Activated CD4-positive, alpha-beta T cell treated with anti-CD3 and anti-CD28 coated beads, Interleukin-2, amount 50 U/mL, for 1 hour (primary cell): ENCODE measurements at places on chromosomes 5 and 9.

DNA sequence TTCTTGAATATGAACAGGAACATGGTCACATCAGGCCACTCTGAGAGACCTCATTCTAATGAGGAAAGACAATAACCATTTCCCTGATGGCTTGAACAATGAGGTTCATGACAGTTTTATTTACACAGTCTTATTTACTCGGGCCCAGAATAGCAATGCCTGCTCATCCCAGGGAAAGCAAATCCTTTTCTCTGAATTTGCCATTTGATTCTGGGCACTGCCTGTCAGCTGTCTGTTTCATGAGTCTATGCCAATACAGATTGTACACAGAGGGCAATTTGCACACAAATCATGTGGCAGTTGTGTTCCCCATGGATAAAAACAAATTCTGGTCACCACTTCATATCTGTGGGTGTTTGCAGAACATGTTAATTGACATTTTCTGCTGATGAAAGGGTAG is 492.5 kb downstream of the ACTL7B start:
- DNase-seq = no peak

DNA sequence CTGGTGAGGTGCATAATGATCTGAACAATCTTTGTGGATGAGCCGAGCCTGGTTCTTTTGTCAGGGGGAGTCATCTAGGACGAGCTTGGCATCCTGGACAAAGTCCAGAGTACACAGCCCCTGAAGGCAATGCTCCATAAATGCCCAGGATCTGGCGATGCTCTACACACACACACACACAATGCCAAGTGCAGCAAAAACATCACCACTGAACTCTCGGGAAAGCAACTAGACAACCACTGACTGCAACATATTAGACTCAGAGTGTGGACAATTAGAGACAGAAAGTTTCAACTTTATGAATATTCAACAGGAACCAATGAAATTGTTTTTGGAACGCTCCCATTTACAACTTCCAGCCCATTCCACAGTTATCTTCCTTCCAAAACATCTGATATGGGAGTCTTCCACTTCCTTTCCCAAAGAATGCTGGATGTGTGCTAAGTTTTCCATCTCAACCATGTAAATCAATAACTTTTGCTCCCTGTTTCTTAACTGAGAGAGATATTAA is 227.6 kb upstream of the ANKRD55 start:
- DNase-seq = no peak

GRCh38 chr5:133480866-133481265 is 131.5 kb downstream of the FSTL4 start:
- no peak for DNase-seq

DNA sequence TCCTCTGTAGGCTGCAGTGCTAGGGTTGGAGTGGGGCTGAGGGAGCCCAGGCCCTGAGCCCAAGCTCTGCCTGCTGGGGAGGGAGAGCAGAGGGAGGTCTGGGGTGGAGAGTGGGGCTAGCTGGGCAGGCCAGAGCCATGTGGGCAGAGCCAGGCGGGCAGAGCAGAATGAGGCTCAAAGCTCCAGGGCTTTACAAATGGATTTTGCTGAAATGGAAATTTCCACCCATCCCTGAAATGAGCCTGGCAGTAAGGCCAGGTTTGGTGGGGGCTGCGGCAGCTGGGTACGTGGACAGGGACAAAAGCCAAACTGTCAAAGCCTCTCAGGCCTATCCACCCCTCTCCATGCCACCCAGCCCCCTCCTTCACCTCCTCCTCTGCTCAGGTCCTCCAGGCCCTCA is 74.2 kb upstream of the ARAP3 start:
- DNase-seq = no peak

- DNase-seq = no peak
Observed at GRCh38 chr5:103772248-103772647, 209.7 kb upstream of the NUDT12 start.

DNA sequence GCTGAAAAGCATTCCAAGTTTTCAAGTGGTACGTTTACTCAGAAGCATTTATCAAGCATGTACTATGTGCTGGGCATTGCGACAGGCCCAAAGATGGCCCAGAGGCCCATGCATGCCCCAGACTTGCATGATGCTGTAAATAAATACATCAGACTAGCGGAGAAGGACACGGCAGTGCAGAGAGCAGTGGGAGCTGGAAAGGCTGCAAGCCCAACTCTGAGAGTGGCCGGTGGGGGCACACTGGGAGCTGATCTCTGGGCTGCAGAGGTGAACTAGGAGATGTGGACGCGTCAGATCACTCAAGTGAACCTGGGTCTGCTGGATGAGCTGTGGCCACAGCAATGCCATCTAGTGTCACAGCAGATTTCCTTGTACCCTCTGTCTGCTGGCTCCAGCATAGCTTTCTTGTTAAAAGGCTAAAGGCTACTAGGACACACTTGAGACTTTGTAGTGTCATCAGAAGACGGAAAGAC is 246.9 kb downstream of the FANCC start:
- no peak for DNase-seq

DNA sequence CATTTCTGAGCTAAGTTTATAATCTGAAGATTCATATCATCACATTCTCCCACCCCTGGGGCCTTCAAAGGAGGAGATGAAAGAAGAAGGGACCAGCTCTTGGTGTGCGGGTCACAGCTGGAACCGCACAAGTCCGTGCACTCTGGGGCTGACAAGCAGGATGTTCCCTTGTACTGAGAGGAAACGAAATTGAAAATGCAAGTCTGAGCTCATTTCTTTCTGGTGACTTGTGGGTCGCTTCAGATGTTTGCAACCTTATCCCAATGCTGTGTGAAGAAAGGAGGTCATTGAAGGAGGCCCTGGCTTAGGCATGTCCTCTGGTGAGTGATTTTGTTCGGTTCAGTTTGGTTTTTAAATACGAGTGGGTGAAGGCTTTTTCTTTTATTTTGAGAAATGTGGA is 59.6 kb downstream of the C9orf152 start:
- DNase-seq = no peak

GRCh38 chr5:305050-305449 is 16.5 kb upstream of the AHRR start:
- DNase-seq = no peak

DNA sequence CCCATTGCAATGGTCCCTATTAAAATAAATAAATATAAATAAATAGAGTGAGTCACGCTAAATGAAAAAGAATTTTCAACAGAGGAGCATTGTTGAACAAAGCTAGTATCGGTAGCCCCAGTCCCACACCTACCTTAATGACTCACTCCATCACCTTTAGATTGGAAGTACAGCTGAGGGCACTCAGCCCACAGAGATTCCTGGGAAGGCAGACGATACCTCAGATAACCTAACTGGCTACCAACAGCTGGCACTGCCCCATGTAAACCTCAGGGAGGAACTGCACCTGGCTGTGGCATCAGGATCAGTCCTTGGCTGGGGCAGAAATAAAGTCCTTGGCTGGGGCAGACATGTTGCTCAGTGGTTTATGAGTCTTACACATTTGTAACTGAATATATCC is 49.3 kb downstream of the SPRY4 start:
- no peak for DNase-seq

DNA sequence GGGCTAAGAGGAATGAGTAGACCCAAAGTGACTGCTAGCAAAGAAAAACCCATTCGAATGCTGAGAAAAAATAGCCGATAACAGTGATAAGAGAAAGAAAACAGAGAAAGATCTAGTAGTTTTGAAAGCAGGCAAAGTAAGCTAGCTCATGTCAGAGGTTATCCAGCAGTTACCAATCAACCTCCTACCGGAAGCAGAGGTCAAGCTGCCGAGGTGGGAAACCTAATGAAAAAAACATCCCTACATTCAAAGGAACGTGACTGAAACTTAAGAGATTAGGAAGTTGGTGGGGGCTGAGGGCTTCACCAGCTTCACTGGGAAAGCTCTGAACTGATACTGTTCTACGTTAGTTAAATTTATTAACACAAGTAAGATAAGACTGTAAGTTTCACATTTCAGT is 32.6 kb downstream of the SSBP2 start:
- no peak for DNase-seq

GRCh38 chr5:59766427-59767210 is 126.9 kb downstream of the PDE4D start:
- DNase-seq = no peak

DNA sequence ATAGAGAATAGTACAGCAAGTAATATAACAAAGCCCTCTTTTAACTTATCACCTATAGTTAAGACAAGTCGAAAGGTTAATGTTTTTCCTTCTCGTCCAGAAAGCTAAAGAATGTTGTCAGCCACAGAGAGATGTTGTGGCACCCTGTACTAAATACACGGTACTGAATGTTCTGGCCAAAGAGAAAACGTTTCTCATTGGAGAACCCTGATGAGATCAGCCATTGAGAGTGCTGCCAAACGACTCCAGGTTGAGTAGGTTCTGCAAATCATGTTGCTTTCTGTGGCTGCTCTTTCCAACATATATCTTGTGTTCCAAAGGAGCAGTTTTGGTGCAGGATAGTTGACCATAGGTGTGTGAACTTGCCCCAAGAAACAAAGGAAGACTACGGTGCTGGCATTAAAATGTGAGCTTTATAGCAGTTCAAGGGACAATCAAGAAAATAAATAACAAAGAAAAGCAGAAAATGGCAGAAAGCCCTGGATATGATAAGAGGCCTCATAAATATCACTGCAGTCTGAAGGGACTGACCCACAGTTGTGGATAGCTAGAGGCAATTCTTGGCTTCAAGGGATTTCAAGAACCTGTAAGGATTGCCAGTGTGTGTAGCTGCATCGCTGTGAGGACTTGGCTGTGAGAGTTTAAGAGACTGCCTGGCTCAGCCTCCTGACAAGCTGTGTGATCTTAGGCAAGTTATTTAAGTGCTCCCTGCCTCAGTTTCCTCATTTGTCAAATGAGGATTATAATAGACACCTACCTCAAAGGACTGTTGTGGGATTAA is 102.7 kb downstream of the ARHGEF28 start:
- no peak for DNase-seq

DNA sequence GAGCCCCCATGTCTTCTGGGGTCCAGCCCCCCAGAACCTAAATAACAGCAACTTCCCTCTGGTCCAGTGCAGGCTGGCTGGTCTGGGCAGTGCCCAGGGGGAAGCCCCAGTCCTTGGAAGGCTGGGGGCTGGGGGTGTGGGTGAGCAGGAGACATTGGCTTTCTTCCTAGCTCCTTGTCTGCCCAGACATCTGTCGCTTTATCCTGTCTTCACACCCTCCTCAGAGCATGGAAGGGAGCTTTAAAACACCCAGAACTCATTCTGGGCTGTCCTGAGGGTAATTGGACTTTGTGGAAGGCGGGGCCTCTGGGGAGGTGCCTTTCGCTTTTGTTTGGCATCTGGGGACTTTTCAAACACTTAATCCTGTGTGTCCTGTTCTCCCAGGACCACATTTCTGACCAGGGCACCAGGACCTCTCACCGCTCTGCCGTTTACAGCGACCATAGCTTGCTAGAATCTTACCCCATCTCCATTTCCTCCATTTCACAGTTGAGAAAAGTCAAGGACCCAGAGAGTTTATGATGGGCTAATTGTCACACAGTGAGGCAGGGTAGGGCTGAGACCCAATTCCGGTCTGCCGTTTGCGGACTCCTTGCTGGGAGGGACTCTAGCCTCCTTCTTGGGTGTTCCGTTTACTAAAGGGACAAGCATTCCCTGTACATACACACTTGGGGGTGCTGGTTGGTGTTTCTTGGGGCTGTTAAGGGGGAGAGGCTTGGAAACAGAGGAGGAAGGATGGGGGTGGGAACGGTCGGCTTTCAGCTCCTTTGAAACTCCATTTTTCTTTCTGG is 1.1 kb downstream of the GSN start:
- DNase-seq = no peak

- DNase-seq = no peak
Observed at GRCh38 chr5:5424736-5425135, 2.3 kb downstream of the ICE1 start.

DNA sequence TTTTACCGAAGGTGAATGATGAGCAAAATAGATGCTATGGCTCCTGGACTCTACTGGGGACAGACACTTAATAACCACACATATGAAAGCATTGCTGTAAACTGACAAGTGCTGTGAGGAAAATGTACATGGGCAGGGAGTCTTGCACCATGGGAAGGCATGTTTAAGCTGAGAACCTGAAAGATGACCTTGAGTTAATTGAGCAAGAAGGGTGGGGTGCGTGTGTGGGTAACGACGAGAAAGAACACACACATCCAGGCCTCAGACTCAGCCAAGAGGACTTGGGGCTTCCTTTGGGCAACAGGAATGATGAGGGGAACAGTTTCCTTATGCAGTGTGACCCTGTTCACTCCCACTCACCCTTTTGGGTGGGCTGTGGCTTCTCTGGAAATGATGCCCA is 73.1 kb downstream of the HSPA4 start:
- no peak for DNase-seq

DNA sequence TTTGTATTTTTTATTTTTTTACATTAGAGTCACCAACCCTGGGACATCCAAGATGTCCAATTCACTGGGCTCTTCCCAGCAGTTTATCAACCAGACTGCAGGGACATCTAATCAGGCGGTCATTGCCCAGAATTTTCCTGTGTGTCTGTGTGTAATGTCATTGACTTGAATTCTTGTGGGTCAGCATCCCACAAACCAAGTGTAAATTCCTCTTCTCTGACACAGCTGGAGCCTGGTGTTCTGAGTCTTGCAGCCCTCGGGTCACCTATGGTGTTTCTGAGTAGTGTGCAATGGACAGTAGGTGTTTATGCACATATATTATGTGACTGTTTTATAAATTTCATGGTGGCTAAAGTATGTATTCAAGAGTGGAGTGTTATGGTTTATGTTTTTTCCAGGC is 815.7 kb downstream of the SEMA5A start:
- DNase-seq = no peak

- no peak for DNase-seq
Observed at GRCh38 chr9:136719195-136719880, 7.0 kb downstream of the DIPK1B start.

GRCh38 chr5:107112216-107112615 is 558.5 kb downstream of the EFNA5 start:
- DNase-seq = no peak

DNA sequence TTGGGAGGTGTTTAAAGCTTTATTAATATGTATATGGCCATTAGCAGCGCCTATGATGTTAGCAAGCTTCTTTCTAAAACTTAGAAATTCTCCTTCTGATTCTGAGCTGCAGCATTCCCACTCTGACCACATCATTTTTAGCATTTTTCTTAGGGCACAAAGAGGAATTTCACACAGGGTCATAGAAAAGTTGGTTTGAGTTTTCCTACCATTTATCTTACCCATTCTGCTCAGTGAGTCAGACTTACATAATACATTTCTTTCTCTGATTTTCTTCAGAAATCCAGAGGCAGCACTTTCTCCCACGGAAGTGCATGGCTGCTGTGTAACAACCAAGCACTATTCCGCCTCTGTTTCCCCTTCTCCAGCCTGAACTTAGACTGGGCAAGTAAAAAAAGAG is 246.6 kb downstream of the ARL15 start:
- no peak for DNase-seq

- DNase-seq = no peak
Observed at GRCh38 chr5:40962207-40962955, 53.1 kb downstream of the C7 start.
